ENCODE measurements at places on chromosomes 3 and 15.

GRCh38 chr15:28106294-28107110 is 7.4 kb upstream of the OCA2 start:
- no peak for DNase-seq

DNA sequence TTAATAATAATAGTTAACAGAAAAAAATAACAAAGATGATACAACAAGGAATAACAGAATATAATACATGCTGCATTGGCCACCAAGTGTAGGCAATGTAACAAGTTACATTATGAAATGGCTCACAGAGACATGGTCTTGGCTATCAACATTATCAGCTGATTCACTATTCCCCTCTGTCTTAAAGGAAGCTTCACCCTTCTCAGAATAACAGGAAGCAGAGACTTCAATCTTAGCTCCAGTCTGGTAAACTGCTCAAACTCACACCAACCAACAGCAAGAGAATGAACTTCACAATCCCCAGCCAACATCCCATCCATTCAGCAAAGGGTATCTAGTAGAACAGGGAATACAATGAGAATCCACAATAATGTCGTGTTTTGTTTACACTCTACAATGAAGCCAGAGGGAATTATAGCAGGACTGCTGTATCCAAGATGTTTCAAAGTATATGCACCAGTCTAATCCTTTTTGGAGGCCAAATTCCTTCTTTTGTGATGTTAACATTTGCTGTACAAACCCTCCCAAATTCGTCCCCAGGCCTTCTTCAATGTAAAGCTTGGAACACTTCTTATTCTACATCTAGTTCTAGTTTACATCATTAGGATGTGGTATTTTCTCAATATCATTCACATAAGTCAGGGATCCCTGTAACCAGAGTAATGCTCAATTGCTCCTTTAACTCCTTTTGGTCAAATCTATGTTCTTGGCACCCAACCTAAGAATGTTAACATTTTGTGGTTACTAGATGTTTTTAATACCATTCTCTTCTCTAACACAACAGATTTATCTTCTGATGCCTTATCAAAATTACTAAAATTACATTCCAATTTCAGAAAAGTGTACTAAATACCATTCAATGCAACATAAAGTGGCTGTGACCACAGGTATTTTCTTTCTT is 52.4 kb upstream of the CMSS1 start:
- DNase-seq, result no peak

- DNase-seq, result no peak
These were observed 209.0 kb upstream of the ZNF385D start for GRCh38 chr3:21960033-21960432.

DNA sequence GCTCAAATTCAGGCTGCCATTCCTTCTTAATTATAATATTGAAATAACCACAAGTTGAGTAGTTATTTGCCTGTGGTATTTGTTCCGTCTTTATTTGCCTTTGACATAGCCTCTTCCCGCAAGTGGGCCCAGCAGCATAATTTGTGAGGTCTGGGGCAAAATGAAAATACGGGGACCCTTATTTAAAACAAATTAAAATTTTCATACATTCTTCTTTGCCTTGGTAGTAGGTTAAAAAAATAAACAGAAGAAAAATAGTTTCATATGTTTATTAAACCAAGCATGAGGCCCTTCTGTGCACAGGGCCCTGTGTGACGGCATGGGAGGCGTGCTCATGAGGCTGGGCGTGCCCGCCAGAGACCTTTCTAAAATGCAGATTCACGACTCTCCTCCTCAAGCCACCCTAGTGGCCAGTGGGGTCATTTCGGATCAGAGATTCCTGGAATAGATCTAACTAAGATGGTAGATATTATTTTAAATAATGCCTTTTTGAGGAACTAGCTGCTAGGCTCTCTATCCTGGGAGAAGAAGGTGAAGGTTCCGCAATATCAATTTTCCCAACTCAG is 35.4 kb downstream of the MASP1 start:
- DNase-seq, result no peak

GRCh38 chr3:126113238-126113555 is 29.3 kb upstream of the SLC41A3 start:
- DNase-seq, result no peak

GRCh38 chr3:187833799-187834578 is 88.7 kb upstream of the BCL6 start:
- no peak for DNase-seq

DNA sequence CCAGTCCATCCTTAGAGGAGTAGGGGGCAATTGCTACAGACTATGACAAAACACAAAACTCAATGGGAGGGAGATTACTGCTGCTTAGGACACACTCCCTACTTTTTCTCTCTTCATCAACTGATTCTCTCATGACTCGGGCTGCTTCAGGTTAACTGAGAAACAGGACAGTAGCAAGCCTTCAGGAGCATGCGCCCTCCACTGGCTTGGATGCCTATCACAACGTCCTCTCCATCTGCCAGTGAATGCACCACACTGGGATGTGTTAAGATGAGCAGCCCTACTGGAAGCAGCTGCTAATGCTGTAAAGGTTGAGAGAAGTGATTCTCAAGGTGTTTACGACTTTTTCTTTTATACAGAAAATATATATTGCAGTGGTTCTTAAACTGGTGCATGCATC is 542.3 kb downstream of the EDEM1 start:
- no peak for DNase-seq

- no peak for DNase-seq
These were observed 55.0 kb downstream of the SETD5 start for GRCh38 chr3:9452417-9452816.

DNA sequence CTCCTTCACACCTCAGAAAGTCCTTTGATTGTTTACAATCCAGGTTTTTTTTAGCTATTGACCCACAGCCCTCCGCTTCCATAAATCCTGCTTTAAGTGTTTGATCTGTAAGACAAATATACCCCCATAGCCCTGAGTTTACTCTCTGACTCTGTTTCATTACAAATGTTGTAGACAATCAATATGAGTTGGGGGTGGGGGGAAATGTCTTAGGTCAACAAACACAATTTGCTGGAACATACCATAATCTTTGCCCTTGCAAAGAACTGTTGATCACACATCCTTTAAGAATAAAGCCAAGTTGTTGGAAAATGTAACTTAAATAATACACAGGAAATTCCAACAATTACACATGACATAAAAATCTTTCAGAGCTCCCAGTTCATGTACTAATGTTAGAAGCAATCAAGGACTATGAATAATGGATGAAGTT is 301.8 kb upstream of the SEMA6D start:
- DNase-seq, result no peak

- DNase-seq, result no peak
These were observed 7.5 kb downstream of the PLIN1 start for GRCh38 chr15:89671687-89672086.

DNA sequence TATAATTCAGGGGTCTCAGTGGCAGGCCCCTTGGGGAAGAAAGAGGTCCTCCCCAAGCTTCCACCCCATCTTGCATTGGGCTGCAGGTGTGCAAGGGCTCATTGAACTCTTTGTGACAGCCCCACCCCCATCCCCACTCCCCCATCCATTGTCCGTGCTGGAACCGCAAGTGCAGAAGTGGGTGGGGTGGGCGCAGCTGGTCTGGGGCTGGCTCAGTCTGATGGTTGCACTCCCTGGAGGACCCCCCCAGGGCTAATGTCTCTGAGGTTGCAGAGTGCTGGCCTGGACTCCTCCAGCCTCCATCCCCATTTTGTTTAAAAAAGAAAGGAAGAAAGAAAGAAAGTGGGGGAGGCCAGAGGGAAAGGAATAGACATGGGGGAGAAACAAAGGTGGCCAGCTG is 42.3 kb upstream of the ARL8B start:
- DNase-seq, result no peak

DNA sequence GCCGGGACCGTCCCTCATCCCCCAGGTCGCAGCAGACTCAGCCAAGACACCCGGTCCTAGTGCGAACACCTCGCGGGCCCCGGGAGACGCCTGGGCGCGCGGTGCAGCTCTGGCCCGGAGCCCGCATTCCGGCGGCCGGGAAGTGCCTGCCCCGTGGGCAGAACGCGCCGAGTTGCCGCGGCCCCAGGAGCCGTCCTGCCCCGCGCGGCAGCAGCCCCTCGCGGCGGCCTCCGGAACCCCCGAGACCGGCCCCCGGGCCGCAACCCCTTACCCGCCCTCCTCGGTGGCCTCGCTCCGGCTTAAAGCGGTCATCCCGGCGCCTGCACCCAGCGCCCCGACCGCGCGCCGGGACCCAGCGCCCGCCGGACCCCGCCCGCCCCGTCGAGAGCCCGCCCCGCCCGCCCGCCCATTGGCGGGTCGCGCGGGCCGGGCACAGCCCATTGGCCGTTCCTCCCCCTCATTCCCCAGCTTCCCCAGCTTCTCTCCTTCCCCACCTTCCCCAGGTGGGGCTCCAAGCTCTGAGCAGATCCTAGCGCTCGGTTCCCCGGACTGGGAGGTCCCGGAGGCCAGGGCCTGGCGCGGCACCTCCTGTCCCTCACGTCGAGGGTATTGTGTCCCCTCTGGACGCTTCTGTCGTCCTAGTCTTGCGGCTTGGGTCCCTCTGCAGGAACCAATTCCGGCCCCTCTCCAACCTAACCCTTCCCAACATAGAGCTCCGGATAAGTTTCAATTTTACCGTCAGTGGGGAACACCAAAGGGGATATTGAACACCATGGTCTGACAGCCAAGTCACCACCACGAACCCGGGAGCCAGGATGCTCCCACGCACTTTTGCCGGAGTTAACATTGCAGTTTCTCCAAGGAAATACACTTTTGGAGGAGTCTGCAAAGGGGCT is at the start of gene GRAMD2A:
TSS of gene GRAMD2A (minus strand) at position 328 of the 896 bp plus-strand sequence.
- DNase-seq, result peak; percentile 75

DNA sequence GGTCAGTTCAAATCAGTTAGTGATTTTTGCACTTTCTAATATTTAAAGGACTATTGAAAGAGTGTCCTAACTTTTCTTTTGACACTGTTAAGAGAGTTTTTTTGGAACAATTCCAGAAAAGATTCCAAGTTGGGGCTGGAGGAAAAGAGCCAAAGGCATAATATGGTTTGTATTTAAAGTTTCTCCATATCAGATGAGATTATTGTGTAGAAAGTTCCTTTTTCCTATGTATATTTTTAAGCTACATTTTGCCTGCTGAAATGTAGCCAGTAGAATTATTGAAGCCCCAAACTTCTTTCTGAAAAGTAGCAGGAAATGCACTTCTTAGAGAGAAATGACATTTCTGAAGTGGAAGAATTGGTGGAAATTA is 136.5 kb upstream of the TSC22D2 start:
- no peak for DNase-seq

- no peak for DNase-seq
These were observed 4.3 kb downstream of the SNX33 start for GRCh38 chr15:75651810-75652543.

DNA sequence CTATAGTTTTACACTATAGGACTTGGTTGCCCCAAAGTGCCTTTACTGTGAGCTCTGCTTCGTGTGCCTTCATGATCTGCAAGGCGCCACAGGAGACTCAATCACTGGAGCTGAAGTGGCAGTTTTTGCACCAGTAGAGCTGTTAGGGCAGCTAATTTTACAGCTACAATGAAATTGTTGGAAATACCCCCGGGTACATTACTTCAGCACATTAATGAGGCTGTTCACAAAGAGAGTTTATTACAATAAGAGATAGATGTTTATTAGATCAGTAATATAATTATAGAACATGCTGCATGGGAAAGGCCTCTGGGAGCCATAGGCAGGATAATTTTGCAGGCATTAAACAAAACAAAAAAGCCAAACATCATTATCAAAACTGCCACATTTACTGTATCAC is 231.1 kb downstream of the CTNNB1 start:
- DNase-seq, result no peak

Measured in GM19239 (cell line).